Putamen (tissue), 1 donor: ENCODE measurements at places on chromosomes 11 and 22.

DNA sequence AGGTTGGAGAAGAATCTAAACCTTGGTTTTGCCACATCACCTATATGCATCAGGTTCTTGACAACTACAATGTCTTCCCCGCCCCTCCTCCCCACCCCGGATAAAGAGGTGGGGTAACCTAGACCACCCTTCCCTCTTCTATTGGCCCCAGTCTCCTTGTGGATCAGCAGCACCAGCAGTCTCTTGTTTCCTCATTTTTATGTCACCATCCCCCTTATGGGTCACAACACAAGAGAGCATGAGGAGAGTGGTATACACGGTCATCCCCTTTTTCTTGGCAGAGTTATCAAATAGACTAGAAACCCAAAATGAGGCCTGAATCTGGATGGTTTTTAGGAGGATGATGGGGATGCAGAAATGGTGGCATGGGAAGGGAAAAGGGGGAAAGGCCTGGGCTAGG is 1.2 kb downstream of the MS4A4E start:
- DNase-seq = no peak

GRCh38 chr11:134100171-134100570 is 31.3 kb downstream of the JAM3 start:
- peak; percentile 75 for DNase-seq

DNA sequence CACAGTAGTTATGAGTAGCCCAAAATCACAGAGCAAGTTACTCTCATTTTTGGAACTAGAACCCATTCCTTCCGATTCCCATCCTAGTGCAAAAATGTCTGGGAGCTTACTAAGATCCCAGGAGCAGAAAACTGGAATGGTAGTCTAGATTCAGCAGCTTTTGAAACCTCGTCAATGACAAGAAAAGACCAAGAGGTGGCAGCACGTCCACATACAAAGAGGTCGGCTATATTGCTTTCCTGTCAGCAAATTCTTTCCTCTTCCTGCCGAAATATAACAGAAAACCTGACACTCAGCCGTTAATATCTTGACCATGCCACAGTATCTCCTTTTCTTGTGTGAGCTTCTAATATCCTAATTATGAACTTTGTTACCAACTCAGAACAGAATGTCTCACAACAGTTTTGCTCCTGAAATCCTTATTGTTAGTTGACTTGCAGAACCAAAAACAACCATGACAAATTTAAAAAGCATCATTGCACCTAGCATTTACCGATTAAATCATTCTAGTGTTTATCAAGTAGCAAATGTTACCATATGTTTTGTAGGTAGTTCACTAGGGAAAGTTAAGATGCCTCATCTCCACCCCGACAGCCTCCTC is 92.8 kb upstream of the OR9G4 start:
- peak; percentile 22 for DNase-seq

DNA sequence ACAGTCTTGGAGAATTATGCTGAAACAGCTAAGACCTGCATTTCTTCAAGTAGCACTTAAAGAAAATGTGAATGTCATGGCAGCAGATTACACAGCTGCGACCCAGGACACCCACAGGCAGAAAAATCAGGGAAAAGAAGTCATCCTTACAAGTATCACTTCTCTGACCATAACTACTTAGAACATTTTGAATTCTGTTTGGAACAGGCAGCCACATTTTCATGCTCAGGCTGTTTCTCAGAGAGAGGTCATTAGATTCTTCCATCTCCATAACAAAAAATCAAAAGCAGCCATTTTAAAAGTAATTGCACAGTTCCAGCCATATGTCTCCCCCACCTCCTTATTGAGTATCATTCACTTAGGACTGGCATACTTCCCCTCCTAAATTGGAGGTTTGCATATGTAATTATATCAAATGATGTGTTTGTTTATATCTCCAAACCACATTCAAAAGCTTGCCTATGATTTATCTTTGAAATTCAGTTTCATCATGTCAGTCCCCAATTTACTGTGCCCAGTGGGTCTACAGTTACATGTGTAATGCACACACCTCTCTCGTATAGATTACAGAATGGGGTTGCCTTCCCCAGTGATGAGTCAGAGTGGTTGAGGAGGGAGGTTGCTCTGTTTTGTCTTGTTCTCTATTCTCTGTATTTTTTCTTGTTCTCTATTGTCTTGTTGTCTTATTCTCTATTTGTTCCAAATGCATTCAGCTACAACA is 276.5 kb upstream of the MTNR1B start:
- no peak for DNase-seq

- no peak for DNase-seq
Measured at GRCh38 chr11:76773921-76774361, 9.2 kb upstream of the TSKU start.

DNA sequence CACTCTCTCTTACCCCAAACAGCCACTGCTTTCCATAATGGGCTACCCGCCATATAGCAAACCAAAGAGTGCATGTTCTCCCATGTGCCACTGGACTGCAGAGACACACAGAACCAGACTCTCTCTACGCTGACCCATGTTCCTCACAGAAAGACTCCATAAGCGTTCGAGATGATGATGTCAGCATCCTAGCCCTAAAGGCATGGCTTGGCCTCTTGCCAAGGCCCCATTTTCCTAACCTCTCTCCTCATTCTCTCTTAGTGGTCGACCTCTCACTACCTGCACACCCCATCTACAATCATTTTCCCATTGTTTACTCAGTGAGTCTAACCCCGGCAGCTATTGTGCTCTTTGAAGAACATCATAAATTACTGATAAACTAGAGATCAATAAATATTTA is 4.9 kb downstream of the NDUFC2 start:
- no peak for DNase-seq

DNA sequence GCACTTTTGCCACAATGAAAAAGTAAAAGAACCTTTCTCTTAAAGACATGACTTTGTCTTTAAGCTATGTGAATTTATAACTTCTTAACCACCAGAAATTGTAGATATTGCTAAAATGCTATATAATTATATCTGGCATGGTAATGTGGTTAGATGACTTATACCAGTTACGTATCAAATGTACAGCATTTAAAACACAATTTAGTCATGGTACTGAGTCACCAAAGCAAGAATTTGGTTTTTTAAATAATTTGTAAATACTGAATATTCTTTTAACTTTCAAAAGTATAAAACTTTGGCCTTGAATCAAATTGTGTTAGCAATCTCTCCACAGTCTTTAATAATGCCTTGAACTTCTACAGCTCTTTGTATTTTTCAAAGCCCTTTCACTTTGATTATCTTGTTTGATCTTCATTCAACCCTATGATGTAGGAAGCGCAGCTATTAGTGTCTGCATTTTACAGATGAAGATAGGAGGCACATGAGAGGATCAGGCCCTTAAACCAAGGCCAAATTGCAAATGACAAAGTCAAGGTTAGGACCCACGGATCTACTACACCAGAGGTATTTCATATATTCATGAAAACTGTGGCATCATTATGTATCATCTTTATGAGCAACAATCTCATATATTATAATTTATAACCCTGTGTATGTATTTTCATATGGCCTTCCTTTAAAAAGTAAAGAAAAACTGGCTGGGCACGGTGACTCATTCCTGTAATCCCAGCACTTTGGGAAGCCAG is 4.4 kb upstream of the SYTL2 start:
- no peak for DNase-seq

DNA sequence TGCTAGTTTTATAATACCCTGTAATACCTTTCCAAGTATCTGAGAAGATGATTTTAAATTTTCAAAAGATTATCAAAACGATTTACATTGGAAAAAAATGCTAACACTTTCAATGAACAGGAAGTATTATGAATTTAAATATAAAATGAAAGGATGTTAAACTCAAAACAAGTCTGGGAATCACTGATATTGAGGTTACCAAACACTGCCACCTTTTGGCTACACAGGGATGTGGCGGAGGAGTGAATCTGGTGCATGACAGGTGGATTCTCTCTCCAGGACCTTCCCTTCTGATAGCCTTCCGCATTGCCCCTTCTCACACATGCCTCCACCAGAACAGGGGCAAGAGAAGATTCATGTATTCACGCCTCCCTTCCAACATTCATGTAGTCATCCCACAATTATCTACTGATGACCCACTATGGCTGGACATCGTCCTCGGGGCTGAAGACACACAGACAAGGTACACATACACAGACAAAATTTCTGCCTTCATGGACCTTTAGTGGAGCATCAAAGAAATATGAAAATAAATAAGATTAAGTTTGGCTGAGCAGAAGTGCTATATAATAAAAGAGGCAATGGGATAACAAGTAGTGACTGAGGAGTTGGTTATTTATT is 34.7 kb downstream of the ATG16L2 start:
- DNase-seq = no peak

DNA sequence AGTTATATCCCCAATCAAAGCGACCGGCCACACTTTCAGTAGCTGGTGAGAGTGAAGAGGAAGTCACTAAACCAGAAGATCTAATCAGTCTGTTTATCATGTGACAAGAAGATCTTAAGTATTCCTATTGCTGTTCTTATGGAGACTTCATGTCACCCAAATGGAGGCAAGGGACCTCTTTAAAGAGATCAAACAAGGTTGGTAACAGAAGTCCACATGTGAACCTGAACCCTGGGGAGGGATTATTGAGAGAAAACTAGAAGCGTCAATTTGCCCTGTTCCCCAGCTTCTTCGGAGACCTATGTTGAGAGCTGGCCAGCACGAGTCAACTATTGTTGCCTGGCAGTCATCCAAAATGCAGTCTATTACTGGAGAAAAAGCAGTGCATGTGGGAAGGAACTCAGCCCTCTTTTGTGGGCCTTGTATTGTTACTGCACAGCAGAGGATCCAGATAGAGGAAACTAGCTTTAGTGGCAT is 76.9 kb upstream of the CTSC start:
- DNase-seq = no peak

DNA sequence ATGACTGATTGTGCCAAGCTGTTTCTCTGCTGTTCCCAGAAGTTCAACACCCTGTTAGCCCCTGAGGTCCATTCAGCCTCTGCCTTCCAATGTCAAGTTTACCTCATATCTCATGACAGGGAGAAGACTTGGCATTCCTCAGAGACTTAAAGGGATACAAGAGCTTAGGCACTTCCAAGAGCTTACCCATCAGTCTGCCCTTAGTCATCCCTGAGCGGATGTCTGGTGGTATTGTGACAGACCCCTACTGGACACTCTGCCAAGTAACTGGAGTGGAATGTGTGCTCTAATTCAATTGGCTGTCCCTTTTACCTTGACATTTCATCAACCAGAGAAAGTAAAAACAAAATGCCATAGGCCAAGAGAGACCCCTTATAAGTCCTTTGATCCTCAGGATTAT is 151.5 kb downstream of the AASDHPPT start:
- no peak for DNase-seq

GRCh38 chr22:27554106-27554811 is 247.3 kb downstream of the MN1 start:
- no peak for DNase-seq

DNA sequence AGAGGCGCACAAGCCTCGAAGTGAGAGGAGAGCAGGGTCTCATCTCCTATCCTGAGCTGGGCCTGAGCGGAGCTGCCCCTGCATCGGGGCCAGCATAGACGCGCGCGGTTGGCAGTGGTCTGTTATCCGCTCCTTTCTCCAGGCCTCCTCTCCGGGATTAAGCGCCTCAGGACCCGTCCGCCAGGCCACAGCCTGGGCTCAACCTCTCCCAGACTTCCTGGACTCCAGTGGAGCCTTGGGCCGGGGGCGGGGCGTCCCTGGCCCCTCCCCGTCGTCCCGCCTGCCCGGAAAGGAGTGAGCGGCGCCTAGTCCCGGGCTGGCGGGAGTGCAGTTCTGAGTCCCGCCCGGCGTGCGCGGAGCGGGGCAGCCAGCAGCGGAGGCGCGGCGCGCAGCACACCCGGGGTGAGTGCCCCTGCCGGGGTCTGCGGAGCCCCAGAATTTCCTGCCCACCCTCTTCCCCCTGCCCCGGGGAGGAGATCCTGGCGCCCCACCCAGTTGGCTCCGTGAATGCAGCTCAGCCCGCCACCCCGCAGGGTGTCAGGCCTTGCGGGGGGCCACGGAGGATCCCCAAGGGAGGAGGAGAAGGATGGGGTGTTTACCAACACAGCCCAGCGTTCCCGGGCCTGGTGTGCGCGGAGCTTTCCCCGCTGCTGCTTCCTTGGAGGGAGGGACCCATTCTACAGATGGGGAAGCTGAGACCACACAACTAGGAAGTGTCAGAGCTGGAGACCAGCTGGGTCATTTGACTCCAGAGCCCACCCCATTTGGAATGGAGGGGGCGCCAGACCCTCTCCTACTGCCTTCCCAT is at the start of gene TCIRG1:
Gene TCIRG1 (plus strand): TSS at position 308 of the 808 bp plus-strand sequence. CDS start 2,247 bp downstream, outside the sequence.
- no peak for DNase-seq

DNA sequence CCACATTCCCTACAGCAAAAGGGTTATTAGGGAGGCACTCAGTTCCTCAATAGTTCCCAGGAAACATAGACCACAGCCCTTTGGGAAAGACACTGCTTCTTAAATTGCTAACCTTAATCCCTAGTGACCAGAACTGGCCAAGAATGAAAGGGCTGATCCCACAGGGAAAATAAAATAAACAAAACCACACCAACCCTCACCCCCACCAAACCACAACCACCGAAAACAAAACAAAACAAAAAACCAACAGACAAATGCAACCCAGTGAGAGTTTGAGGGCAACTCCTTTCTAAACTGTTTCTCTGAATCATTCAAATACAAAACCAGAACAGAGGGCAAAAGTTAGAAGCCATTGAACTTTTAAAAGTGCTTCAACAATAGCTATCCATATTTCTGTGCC is 57.2 kb downstream of the NAV2 start:
- no peak for DNase-seq

GRCh38 chr22:40463017-40463631 is 92.7 kb downstream of the SGSM3 start:
- DNase-seq = no peak

DNA sequence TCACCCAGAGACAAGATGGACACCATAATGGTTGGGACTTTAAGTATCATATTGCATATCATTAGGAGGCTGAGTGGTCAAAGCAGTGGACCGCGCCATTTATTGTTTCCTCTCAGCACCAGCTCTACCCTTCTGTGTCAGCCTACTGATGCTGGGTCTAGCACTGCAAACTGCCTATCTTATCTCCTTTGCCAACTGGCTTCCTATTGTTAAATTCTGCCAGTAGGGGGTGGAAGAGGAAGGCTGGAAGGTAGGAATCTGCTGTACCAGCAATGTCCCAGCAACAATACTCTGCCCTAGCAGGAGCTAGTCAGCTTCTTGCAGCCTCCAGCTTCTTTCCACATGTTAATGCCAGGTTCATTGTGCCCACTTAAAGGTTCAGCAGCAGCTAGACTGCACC is 367.1 kb upstream of the PDGFD start:
- no peak for DNase-seq
